ENCODE measurements at places on chromosomes 1 and 21. TPM values are rescaled to one million over a fixed set of nuclear protein-coding genes. Genes with fewer than 3 reads are reported as not detected.

Gene MMP23B
- total RNA-seq, result 0.60 TPM

Gene ARID1A
- total RNA-seq, result 40.4 TPM

Gene FAM72A
- total RNA-seq, result 10.2 TPM

Gene ELAPOR1
- 0.53 TPM for total RNA-seq

Gene KIF21B
- total RNA-seq, result 1.8 TPM

Gene DNAH14
- 15.2 TPM for total RNA-seq

Gene JAM2
- total RNA-seq, result not detected

Gene CD5L
- not detected for total RNA-seq

Gene MEX3A
- 1.7 TPM for total RNA-seq

Gene CFAP74
- total RNA-seq, result 0.06 TPM

Gene TRIM63
- total RNA-seq, result 2.3 TPM

Gene CCDC181
- total RNA-seq, result 0.11 TPM

Gene PTGFR
- total RNA-seq, result not detected

Gene HES4
- 60.9 TPM for total RNA-seq

Gene MEGF6
- total RNA-seq, result 6.3 TPM

Gene MYOM3
- 6.2 TPM for total RNA-seq

Gene C4BPB
- total RNA-seq, result 1.5 TPM

Gene ZNF670
- total RNA-seq, result 4.3 TPM

Gene TFAP2E
- total RNA-seq, result 0.57 TPM

Gene ANKRD34A
- total RNA-seq, result 0.23 TPM

Gene MAP3K6
- 16.9 TPM for total RNA-seq

Gene TNFRSF9
- total RNA-seq, result 1.8 TPM

Gene AMY1A
- not detected for total RNA-seq

Gene MPL
- total RNA-seq, result 0.16 TPM

Gene DLGAP3
- total RNA-seq, result 0.10 TPM

Gene PCP4
- not detected for total RNA-seq

Gene TMEM200B
- total RNA-seq, result 0.10 TPM

Gene TCHH
- 0.25 TPM for total RNA-seq

Gene LEMD1
- not detected for total RNA-seq

Gene PTPN22
- total RNA-seq, result not detected

Gene NT5C1A
- 0.06 TPM for total RNA-seq

Gene AUNIP
- 8.3 TPM for total RNA-seq

Gene TIAM1
- total RNA-seq, result 1.0 TPM

Gene CD34
- total RNA-seq, result 0.02 TPM

Gene OTUD3
- 2.8 TPM for total RNA-seq

Gene LORICRIN
- not detected for total RNA-seq

Gene FALEC
- 0.33 TPM for total RNA-seq

Gene EPHA10
- total RNA-seq, result 0.95 TPM

Gene SLC30A2
- 0.38 TPM for total RNA-seq

Gene DNAJC28
- 0.28 TPM for total RNA-seq

Gene RGSL1
- total RNA-seq, result not detected

Gene HSD3B1
- total RNA-seq, result not detected

Gene KRTAP13-2
- not detected for total RNA-seq

Gene ADAM30
- not detected for total RNA-seq

Gene LRRC53
- not detected for total RNA-seq

Gene GJA4
- not detected for total RNA-seq

Gene BCL2L15
- total RNA-seq, result 0.73 TPM

Gene OPRD1
- 0.07 TPM for total RNA-seq

Gene IFNLR1
- 1.1 TPM for total RNA-seq

Gene TSSK3
- 0.29 TPM for total RNA-seq

Gene LCE1B
- total RNA-seq, result not detected

Gene B3GALT5
- total RNA-seq, result 0.18 TPM

Gene NKAIN1
- 0.95 TPM for total RNA-seq

Gene PLPP3
- total RNA-seq, result 25.0 TPM

Data from A549 treated with AZD2906 at 1 μM for 4 hours (cell line).